T-cell (primary cell): ENCODE measurements at places on chromosomes 4 and X.

- no peaks in the 10 kb centered on the region for H3K4me1 ChIP-seq
- H3K36me3 ChIP-seq = no peaks in the 10 kb centered on the region
- no peak overlapping the region for H3K27ac ChIP-seq
- no peaks in the 10 kb centered on the region for H3K27me3 ChIP-seq
- DNase-seq = no peak
Observed at GRCh38 chrX:124328765-124329164, 3.7 kb upstream of the TEX13D start.

DNA sequence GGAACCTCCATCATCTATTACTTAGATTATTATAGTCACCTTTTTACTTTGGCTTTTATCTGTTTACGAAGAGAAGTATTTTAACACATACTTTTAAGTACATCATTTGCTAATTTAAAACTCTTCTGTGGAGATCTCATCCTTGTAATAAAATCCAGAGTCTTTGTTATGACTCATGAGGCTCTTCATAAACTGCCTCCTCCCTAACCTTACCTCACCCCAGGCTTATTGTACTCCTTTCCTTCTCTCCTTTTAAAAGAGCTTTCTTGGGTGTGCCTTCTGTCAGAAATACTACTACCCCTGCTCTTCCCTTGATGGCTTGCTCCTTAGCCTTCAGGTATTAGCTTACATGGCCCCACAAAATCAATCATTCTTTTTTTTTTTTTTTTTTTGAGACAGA, 6.6 kb downstream of the ARL9 start:
- no peaks in the 10 kb centered on the region for H3K27me3 ChIP-seq
- no peak overlapping the region for H3K4me3 ChIP-seq
- no peaks in the 10 kb centered on the region for H3K4me1 ChIP-seq
- DNase-seq = no peak

DNA sequence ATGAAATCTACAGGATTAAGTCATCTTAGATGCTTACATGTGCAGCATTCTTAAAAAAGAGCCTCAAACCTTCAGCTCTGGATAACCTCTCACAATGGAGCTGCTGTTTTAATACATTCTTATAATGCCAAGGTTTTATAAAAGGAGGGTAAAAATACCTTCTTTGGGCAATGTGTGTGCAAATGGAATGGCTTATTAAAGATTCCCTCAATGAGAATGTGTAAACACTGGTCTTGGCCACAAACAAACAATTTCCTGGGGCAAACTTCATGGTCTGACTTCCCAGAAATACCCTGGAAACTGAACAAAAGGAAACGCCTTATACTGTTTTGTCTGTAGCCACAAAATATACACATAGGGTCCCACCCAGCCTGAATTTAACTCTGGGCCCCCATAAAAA, 148.6 kb upstream of the INTU start:
- no peak overlapping the region for H3K4me3 ChIP-seq
- H3K27ac ChIP-seq = no peak overlapping the region
- no peaks in the 10 kb centered on the region for H3K36me3 ChIP-seq

GRCh38 chr4:111930659-111931058, 214.6 kb upstream of the FAM241A start:
- peaks cover 14% of the 10 kb centered on the region for H3K4me1 ChIP-seq
- no peak for DNase-seq
- H3K36me3 ChIP-seq = no peaks in the 10 kb centered on the region
- no peaks in the 10 kb centered on the region for H3K27me3 ChIP-seq

GRCh38 chr4:53704329-53704728, 113.0 kb upstream of the LNX1 start:
- no peak for DNase-seq
- no peaks in the 10 kb centered on the region for H3K4me1 ChIP-seq
- no peak overlapping the region for H3K4me3 ChIP-seq
- H3K36me3 ChIP-seq = no peaks in the 10 kb centered on the region

DNA sequence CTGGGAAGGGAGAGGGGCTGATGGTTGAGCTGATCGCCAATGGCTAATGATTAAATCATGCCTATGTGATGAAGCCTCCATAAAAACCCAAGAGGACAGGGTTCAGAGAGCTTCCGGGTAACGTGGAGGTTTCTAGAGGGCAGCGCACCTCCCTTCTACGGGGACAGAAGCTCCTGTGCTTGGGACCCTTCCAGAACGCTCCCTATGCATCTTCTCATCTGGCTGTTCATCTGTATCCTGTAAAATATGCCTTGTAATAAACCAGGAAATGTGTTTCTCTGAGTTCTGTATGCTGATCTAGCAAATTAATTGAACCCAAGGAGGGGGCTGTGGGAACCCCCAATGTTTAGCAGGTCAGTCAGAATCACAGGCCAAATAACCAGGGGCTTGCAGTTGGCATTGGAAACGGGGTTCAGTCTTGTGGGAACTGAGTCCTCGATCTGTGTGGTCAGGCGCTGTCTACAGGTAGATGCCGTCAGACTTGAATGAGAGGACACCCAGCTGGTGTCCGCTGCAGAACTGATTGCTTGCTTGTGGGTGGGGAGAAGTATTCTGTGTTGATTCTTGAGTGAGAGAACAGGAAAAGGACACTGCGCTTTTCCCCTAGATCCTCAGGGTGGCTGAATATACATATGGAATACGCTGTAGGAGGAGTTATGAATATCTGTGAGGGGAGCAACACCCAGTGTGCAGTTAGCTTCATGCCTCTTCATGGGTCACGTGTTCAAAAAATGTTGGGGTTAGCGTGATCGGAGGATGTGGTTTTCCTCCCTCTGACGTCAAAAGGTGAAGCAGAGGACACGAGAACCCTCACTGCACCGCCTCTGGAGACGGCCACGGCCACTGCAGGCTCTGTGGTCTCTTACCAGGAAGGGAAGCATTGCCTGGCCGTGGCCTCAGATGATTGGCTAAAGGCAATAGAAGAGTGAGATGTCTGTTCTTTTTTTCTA, 29.2 kb downstream of the HTT-AS start:
- DNase-seq = peak; percentile 82
- H3K4me3 ChIP-seq = no peak overlapping the region
- no peaks in the 10 kb centered on the region for H3K27me3 ChIP-seq
- H3K36me3 ChIP-seq = no peaks in the 10 kb centered on the region
- peaks cover 4% of the 10 kb centered on the region for H3K4me1 ChIP-seq
- H3K27ac ChIP-seq = peak overlapping the region; percentile 5
